ENCODE measurements at places on chromosomes 4 and X.
A peak's percentile ranks its signal among the peaks of the same experiment; 100 is the strongest.

GRCh38 chrX:132501606-132502005, 12.8 kb upstream of the MBNL3 start:
- DNase-seq = no peak

DNA sequence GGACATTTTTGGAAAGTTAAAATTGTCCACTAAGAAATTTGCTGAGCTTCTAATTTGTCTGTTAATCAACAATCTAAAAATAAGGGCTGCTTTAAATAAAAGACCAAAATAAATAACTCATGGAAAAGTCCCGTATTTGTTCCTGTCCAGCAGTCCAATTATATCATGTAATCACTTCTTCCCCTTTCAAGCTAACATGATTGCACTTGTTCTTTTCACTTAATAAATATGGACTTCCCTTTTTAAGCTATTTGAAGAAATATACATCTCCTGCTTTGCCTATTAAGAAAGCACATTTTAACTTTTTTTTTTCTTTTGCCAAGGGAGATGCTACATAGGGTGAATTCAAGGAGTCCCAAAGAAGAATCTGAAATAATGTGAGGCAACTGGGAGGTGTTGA, 55.6 kb upstream of the FRAS1 start:
- no peak for DNase-seq

GRCh38 chrX:139025816-139026215, 314.3 kb upstream of the FGF13 start:
- no peak for DNase-seq

GRCh38 chr4:125750828-125751466, 436.2 kb downstream of the FAT4 start:
- DNase-seq = no peak

- DNase-seq = no peak
These were observed 4.0 kb downstream of the MAGEB2 start for GRCh38 chrX:30219372-30219771.

DNA sequence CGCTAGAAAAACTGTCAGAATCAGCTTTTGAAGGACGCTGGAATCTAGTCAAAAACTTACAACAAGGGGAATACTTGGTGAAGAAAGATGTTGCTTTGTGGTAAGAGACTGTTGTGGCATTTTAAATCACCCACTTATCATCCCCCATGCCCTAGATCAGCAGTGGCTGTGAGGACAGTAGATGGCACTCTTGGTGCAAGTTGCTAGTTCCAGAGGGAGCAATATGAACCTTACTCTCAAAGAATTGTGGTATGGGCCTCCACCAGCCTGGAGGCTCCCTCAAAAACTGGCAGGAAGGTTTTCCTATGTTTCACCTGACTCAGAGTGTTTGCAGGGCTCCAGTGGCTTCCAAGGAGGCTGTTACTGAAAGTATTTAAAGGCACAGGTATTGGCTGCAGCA, 37.7 kb upstream of the SLC16A2 start:
- peak; percentile 24 for DNase-seq

GRCh38 chr4:100268789-100269188, 78.5 kb upstream of the DDIT4L start:
- DNase-seq = no peak

DNA sequence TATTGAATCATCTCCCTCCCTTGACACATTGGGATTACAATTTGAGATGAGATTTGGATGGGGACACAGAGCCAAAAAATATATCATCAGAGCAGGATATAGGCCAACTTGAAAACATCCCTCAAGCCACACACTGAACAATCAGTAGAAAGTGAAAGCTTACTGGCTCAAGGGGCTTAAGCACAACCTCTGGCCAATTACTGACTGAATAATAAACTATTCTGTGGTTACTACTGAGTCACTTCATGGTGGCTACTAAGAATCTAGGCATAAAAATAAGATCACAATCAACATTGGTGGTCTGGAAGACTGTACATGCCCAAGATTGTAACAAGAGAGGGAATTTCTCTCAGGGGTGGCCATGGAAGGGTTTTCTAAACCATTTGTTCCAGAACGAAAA, 27.4 kb upstream of the GPR174 start:
- DNase-seq = no peak

DNA sequence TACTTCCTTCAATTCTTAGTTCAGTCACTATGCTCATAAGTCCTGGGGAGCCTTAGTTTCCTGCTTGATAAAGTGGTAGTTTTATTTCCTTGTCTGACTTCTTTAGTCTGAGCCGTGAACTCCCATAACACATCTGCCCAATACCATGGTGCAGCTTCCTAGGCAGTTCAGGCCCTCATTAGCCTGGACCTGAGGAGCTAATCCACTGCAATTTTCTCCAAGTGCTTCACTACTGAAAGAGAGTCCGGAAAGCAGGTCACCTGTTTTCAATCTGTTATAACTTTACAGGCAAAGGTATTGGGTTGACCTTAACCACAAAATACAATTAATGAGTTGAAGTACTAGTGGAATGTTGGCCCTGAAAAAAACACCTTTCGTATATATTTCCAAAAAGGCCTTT, 245.4 kb upstream of the BOD1L1 start:
- no peak for DNase-seq

GRCh38 chr4:146643812-146644401, 5.2 kb downstream of the POU4F2 start:
- no peak for DNase-seq
